ENCODE measurements at places on chromosomes 2 and 18.

- no peak for DNase-seq
Measured at GRCh38 chr2:20616341-20616871, 34.5 kb downstream of the HS1BP3 start.

DNA sequence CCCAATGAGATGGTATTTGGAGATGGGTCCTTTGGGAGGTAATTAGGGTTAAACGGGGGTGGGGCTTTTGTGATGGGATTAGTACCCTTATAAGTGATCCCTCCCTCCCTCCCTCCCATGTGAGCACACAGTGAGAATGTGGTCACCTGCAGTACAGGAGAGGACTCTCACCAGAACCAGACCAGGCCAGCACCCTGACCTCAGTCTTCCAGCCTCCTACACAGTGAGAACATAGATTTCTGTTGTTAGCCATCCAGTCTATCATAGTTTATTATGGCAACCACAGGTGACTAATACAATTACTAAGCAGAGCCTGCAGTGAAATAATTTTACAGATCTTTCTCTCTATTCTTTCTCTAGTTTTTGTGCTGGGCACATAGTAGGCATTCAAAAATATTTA lies 137.7 kb upstream of the PKDCC start:
- DNase-seq: no peak

DNA sequence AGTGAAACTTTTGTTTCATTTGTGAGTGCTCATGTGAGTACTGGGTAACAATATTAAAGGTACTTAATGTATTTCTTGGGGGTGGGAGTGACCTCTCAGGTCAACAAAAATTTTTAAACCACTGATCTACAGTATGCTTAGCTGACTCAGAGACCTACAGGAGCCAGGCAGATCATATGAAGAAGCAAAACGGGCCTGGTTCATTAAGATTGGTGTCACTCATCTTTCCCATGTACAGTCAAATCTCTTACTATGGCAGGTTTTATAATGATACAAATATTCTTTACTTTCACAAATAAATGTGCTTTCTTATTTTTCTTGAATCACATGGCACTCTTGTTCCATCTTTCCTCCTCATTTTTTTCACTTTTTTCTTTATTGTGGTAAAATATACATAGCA lies 7.7 kb upstream of the TMSB10 start:
- no peak for DNase-seq

- no peak for DNase-seq
Measured at GRCh38 chr2:101133492-101134100, 17.6 kb downstream of the TBC1D8 start.

DNA sequence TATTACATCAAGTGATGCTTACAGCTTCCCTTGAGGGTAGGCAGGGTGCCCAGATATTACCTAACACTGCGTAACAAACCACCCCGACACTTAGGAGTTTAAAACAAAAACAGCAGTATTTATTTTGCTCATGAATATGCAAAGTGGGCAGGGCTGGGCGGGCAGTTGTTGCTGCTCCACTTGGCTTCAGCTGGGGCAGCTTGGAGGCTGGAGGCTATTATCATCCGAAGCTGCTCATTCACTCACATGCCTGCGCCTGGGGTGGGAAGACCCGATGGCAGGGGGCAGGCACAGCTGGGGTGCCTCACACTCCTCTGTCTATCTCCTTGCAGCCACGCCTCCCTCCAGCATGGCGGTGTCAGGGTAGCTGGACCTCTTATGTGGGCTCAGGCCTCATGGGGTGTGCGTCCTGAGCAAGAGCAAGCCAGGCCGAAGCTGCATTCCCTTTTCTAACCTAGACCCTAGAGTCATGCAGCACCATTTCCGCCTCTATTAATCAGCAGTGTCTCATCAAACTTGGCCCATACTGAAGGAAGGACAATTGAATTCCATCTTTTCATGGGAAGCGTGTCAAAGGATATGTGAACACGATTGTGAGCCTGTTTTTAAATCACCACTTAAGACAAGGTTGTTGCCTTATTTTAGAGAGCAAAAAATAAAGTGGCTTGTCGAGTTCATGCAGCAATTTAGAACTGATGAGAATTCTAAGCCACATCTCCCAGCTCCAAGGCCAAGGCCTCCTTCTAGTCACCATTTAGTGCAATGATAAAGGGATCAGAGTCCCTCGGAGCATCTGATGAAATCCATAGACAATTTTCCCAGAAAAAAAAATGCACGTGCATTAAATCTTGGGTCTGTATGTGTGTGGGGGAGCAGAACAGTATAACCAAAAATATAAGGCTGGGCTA lies 54.9 kb downstream of the SDC1 start:
- DNase-seq: no peak

GRCh38 chr2:6864923-6865345 lies 773 bp downstream of the CMPK2 start:
- DNase-seq: no peak

DNA sequence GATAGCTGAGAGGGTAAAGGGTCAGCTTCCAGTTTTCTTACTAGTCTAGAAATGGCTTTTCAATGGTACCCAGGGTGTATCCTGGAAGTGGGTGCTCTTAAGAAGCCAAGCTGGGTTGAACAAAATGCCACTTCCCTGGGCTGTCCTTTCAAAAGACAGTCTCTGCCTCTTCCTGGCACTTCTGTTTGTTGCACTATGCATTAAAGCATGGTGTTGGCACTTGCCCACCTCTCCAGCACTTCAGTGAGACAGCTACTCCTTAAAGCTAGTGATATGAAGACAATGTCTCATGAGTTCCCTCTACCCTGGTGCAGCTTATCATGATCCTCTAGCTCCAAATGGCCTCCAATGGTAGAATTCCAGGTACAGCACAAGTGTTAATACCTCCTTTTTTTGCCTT lies 74.3 kb upstream of the IGFBP5 start:
- no peak for DNase-seq

- no peak for DNase-seq
Measured at GRCh38 chr2:152623076-152623740, 94.1 kb downstream of the PRPF40A start.

GRCh38 chr18:59834267-59834666 lies 65.5 kb upstream of the PMAIP1 start:
- no peak for DNase-seq

DNA sequence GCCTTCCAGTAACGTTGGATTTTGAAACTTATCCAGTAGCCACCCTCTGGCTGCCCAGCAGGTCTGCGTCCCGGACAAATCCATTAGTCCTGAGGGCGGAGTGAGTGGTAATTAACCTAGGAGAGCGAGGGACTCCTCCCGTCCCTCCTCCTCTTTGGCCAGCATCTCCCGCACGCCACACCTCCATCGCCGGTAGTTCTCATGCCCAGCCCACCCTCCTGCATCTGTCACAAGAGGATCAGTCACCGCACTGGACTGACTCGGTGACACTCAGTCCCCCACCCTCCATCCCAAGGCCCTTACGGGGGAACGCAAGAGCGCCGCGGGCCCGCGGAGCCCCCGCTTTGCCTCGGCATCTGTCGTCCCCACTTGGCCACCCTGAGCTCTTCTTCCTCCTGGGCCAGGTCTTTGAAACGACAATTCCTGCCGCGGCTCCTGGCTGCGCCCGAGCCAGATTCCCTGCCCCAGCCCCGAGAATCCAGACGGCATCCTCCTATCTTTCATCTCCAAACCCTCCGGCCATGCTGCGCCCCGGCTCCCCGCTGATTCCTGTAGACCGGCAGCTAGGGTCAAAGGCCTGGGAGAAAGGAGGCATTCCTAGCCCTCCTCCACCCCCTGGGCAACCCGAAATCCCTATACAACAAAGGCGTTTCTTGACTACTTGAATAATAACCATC lies 77.5 kb downstream of the EIF2AK3 start:
- no peak for DNase-seq

DNA sequence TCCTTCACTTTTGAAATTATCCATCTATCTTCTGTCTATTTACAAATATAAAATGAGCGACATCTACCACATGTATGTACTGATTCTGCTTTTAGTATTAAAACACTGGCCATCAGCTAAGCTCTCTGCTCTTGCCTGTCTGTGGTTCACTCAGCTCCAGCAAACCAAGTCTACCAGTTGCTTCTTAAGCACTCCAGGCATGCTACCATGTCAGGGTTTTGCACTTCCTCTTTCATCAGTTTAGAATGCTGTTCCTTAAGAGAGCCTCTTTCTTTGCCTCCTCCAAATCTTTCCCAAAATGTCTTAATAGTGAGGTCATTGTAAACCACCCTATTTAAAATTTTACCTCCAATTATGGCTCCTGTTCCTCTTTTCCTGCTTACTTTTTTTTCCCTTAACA lies 59.5 kb downstream of the SCN3A start:
- DNase-seq: no peak

DNA sequence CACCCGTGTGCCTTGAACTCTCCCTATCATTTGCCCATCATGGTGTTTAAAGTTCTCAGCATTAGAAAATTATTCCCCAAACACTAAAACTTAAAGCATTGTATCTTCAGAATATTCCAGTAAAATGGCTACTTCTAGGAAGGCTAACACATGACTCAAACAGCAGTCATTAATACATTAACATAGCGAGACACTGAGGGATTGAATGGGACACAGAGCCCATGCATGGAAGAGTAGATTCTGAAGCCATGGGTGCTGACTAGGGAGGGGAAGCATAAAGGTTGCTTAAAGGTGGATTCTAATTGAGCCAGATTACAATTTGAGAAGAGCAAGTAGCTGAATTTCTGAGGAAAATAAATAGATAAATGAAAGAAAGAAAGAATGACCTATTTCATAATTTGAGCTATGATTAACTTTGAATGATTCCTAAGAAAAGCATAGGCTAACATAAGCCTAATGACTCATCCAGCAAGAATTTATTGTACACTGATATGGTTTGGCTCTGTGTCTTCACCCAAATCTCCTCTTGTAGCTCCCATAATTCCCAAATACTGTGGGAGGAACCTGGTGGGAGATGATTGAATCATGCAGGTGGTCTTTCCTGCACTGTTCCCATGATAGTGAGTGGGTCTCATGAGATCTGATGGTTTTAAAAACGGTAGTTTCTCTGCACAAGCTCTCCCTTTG lies 79.8 kb upstream of the PIK3C3 start:
- DNase-seq: no peak

DNA sequence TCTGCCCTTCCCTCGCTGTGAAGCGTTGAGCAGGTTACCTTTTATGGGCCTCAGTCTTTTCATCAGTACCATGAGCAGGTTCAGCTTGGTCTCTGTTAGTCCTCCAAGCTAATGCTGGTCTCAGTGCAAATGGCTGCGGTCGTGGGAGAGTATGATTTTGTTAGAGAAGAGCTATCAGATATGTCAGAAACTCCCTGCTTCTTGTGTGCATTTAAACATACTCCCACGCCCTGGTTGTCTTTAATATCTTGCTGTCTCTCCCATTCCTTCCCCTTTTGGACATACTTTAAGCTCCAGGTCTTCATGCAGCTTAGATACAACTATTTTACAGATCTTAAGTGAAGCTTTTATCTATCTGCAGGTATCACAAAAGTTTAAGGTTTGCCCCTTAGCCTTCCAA lies 62.9 kb downstream of the EFR3B start:
- DNase-seq: no peak

DNA sequence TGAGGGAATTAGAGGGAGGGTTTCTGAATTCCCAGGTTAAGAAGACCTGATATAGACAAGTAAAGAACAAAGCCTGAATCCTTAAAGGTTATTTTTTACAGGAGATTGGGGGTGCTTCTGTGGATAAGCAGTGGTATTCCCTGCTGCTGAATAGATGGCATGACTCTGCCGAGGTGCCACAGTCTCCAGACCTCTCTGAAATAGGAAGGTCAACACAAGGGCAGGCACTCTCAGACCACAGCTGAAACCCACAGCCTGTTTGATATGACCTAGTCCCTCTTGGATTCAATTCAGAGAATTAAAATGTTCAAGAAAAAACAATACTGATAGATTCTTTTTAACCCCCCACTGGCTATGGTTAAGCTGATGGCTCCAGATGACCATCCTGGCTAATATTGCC lies 259.3 kb downstream of the PTGR3 start:
- DNase-seq: no peak

- no peak for DNase-seq
Measured at GRCh38 chr2:17476830-17477229, 41.4 kb downstream of the RAD51AP2 start.

DNA sequence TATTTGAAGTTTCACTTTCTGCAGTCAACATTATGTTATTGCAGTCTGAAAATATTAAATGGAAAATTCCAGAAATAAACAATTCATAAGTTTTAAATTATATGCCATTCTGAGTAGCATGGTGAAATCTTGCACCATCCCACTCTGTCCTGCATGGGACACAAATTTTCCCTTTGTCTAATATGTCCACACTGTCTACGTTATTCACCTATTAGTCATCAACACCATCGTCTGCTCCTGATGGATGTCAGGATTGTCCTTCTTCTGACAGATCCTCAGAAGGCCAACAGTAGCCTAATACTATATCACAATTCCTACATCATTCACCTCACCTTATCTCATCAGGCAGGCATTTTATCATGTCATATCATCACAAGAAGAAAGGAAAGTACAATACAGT lies 163.1 kb downstream of the TXNL1 start:
- DNase-seq: no peak

DNA sequence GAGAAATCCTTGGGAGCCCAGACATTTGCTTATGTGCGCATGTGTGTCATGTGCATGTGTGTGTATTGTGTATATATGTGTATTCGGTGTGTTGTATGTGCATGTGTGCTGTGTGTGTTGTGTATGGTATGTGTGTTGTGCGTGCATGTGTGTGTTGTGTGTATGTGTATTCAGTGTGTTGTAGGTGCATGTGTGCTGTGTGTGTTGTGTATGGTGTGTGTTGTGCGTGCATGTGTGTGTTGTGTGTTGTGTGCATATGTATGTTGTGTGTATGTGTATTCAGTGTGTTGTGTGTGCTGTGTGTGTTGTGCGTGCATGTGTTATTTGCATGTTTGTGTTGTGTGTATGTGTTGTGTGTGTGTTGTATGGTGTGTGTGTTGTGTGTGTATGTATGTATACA lies 136.9 kb downstream of the SH3RF3 start:
- no peak for DNase-seq

DNA sequence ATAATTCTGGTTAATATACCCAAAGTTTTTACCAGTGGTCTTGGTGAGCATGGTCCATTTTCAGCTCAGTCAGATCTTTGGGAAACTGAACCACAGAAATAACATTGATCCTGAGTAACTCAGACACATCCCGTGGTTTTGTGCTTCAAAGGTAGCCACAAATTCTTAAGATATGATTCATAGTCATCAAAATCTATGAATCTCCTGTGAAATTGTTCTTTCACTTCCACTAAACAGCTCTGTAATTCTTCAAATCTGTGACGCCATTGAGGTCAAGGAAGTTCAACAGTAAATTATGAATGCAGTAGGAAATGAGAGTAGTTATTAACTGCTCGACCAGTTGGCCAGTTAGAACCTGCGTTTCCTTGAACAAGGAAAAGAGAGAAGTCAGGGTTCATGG lies 147.3 kb downstream of the IRS1 start:
- no peak for DNase-seq

DNA sequence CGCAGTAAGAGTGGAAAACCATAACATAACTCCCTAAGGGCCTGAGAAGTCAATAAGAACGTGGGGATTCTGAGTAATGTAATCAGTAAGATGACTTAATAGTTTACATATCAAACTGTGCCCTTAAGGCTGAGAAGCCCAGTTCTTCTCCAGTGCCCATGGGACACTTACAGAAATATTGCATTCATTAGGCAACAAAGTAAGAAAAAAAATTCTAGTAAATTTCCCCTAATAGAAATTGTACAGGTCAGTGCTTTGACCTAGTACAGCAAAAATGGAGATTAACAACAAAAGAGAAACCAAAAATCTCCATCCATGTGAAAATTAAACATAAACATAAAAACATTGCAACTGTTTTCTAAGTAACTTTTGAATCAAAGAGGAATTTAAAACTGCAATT lies 139.8 kb upstream of the HS6ST1 start:
- DNase-seq: no peak

- DNase-seq: no peak
Measured at GRCh38 chr2:7692657-7693161, 775.5 kb downstream of the RNF144A start.

Measured in stimulated activated CD8-positive, alpha-beta memory T cell treated with anti-CD3 and anti-CD28 coated beads, Interleukin-4, amount 100 ng/mL, for 1 hour (primary cell).